ENCODE measurements at places on chromosomes 11 and 22.

- peak; percentile 75 for DNase-seq
These were observed 38.0 kb downstream of the RTN4R start for GRCh38 chr22:20229916-20230775.

GRCh38 chr11:76329983-76330382 lies 50.9 kb downstream of the THAP12 start:
- DNase-seq: no peak

- no peak for DNase-seq
These were observed 59.1 kb upstream of the ARFGAP3 start for GRCh38 chr22:42915980-42916765.

GRCh38 chr11:122714004-122714403 lies 58.5 kb downstream of the UBASH3B start:
- no peak for DNase-seq

DNA sequence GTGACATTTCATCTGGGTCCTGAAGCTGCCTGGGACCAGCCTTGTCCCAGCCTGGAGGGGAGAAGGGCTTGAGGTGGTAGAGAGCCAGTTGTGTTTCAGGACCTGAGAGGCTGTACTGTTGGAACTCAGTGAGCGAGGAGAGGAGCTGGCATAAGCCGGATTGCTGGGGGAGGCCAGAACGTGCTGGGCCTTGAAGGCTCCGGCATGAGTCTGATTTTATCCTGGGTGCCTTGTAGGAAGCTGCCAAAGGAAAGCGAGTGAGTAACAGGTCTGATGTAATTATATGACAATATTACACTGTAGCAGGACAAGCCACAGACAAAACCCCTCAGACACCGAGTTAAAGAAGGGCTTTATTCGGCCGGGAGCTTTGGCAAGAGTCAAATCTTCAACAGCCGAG lies 17.2 kb downstream of the AP2A2 start:
- no peak for DNase-seq

DNA sequence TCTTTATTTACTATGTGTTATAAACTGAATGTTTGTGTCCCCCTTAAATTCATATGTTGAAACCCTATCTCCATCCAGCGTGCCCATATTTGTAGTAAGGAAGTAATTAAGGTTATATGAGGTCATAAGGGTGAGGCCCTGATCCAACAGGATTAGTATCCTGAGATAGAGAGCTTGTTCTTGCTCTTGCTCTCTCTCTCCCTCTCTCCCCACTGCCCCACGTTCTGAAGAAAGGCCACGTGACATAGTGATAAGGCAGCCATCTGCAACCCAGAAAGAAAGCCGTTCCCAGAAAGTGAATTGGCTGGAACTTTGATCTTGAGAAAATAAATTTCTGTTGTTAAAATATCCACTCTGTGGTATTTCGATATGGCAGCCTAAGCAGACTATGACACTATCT lies 212.5 kb downstream of the SWAP70 start:
- DNase-seq: no peak

DNA sequence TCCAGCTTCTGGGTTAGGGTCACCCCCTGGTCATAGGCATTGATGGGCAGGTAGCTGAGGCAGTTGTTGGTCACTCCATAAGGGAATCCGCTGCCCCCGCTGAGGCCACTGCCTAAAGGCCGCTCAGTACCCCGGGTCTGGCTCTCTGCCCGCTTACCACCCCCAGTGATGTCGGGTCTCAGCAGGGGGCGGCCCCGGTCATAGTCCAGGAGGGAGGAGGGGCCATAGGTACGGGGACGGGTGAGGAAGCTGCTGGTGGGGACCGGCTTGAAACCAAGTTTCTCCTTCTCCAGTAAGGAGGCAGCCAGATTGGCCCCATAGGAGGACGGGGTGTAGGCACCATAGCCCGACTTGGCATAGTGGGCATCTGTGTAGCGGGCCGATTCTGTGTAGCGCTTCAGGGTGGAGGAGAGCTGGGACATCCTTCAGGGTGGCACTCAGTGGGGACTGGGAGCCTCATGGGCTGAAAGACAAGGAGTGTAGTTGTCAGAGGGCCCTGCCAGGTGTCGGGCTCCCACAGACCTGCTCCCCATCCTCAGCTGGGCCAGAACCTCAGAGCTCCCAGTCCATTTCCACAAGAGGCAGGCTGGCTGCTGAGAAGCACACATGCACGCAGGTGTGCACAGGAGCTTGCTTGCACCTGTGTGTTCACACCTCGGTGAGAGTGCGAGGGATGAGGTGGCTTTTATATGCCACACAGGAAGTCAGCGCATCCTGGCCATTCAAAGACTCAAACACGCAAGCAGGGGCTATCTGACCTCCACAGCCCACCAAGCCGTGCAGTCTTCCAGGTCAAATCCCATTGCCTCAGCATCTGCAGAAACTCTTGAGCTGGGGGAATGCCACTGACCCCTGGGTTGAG lies 8.2 kb downstream of the USP2 start:
- no peak for DNase-seq
